ENCODE measurements at places on chromosomes 1 and 21. TPM values are rescaled to one million over a fixed set of nuclear protein-coding genes. Genes with fewer than 3 reads are reported as not detected.

RAB3B gene
- total RNA-seq: 3.9 TPM

OR2L2 gene
- total RNA-seq: under 0.01 TPM

KIAA0040 gene
- total RNA-seq: 22.1 TPM

FAAH gene
- total RNA-seq: 15.5 TPM

ZNF691 gene
- total RNA-seq: 15.6 TPM

OSCP1 gene
- 10.2 TPM for total RNA-seq

FMO3 gene
- 2.3 TPM for total RNA-seq

RAP1GAP gene
- total RNA-seq: not detected

CLEC20A gene
- total RNA-seq: not detected

HTR6 gene
- total RNA-seq: not detected

ST6GALNAC5 gene
- total RNA-seq: 44.7 TPM

ZFP69B gene
- 0.14 TPM for total RNA-seq

HSD3B1 gene
- total RNA-seq: not detected

OR10Z1 gene
- total RNA-seq: not detected

HTR1D gene
- not detected for total RNA-seq

NMNAT1 gene
- 9.7 TPM for total RNA-seq

PCSK9 gene
- 0.28 TPM for total RNA-seq

MAP3K7CL gene
- total RNA-seq: 6.0 TPM

GBP5 gene
- total RNA-seq: 1.3 TPM

ALG14 gene
- total RNA-seq: 1.8 TPM

HES3 gene
- not detected for total RNA-seq

RNU1-2 gene
- under 0.01 TPM for total RNA-seq

C1orf94 gene
- total RNA-seq: not detected
